ENCODE measurements at places on chromosomes 3 and 15.

DNA sequence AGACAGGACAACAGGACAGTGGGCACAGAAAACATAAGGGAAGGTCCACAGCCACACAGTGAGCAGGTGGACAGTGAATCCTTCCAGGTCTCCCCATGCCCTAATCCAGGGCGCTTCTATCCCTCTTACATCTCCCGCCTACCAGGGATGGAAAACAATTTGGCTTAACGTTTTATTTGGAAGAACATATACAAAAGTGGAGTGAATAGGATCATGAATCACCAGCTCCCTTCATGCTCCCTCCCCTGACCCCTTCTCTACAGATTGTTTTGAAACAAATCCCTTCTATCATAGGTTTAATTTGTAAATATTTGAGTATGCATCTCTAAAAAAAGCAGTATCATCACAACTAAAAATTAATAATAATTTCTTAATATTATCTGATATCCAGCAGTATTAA, 52.5 kb downstream of the CLDN11 start:
- DNase-seq = no peak

DNA sequence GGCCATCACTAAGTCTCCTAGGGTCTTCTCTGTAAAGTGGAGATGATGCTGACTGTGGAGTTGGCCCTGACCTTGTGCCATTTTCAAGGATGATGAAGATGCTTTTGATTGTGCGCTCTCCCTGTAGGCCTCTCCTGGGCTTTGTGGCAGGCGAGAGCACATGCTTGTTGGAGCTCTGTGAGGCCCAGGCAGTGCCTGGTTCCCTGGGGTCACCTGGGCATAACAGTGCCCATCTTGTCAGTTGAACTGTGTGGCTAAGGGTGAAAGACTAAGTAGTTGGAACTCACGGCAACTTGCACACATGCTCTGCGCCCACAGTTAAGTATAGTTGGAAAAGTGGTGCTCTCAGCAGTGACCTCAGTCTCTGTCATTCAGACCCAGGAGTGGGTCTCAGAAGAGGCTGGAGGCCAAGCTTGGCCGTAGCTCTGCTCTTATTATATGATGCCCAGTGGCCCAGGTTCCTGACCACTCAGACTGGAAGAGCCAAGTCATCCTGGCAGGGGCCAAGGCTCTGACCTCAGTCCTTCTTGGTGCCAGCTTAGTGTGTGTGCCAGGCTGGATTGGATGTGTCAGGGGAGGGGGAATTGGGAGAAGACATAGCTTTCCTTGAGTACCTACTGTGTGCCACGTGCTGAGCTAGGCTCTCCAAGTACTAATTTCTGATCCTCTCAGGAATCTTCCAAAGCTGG, 154.6 kb downstream of the EEFSEC start:
- DNase-seq = no peak

GRCh38 chr3:125187599-125187910, 25.0 kb downstream of the SLC12A8 start:
- no peak for DNase-seq

DNA sequence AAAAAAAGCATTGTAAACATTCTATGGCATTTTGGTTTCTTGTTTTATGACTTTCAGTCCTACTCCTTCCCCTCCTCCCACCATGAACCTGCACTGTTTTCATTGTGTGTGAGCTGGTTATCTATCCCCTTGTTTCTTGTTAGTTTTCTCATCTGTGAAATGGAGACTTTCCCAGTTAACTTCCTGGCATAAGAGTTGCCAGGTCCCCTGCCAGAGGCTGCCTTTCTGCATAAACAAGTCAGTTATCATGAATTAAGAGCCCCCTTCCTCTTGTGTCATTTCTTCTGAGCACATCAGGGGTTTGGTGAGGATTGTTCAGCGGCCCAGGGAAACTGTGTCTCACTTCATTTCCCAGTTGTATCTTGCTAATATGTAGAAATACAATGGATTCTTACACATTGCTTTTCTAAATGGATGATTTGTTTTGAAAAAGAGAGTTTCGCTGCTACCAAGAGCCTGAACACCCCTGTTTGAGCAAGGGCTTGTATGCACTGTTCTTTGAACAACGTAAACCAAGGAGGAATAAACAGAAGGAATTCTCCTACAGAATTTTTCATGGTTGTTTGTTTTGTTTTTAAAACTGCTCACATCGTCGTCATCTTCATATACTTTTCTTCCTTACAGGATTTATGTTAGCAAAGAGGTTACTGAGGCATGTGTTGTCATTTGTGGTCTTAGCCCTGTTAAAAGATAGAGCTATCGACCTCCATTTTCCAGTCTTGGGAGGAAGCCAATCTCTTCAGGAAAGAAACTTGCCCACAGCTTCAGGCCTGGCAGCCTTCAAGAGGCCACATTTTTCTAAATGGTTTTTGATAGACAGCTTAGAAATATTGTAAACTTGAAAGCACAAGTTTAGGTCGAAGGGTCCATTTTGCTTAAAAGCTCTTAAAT, 144.6 kb upstream of the IL12A start:
- DNase-seq = no peak

DNA sequence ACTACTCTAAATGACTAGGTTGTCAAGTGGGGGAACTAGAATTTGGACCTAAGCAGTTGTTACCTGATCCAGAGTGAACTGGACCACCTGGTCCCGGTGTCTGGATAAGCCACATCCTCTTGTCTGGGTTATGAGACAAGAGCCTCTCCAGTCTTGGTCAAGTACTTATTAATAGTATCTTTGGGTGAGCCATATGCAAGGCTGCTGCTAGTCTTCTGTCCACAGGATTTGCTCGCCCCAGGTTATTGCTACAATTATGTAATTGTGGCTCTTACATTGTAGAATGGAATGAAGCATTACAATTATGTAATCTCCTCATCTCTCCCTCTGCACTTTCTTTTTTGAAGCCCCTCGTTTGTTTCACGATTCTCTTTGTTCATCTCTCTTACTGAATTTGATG, 24.0 kb upstream of the AGBL1 start:
- no peak for DNase-seq

GRCh38 chr15:98713585-98714001, 65.3 kb downstream of the IGF1R start:
- no peak for DNase-seq

DNA sequence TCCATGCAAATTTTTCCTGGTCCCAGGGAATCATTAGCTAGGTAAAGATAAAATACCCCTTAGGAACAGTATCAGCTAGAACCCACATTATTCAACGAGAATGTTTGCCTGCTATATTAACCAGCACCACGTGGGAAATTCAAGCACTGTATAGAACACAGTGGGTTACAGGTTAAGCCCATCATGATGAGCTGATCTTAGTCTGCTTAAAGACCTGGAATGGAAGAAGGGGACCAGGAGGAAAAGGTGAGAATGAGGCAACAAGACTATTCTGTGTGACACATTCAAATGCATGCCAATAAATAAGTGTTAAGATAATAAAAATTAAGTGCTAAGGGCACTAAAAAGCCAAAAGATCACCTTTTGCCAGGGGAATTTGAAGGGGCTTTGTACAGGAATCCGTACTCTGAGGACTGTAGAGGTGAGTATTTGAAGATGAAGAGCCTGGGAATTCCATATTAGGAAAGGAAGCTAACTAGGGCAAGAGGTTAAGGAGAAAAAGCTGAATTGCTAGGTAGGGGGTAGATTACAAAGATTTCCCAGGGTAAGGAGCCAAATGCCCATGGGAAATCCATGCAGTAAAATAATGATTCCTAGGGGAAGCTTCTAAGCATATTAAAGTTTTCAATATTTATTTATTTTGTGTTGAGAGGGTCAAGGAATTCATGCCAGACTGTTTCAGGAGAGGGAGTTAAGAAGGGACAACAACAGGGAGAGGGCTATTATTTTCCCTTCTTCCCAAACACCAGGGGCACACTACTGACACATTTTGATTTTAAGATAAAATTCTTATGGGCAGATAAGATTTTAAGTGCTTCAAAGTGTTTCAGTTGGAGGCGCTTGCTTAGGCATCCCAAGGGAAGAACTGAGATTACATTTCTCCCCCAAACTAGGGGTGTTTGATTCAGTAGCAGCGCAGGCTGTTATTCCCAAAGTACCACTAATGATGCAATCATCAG, 2.3 kb upstream of the MED12L start:
- no peak for DNase-seq

DNA sequence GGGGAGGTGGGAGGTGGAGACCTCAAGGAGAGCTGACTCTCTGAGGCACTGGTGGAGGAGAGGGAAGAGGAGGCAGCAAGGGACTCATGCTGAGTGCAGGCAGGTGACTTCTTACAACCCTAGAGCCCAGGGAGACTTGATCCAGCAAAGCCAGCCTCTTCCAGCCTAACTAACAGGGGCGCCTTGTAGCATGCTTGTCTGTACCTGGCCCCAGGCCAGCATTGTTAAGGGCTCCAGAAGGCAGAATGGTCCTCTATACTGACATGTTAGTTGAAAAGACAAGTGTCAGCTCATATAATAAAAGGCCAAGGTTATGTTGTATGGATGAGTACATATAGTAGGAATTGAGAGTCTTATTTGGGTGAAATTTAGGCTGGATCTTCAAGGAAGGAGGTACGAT, 65.4 kb downstream of the CHDH start:
- DNase-seq = no peak

- no peak for DNase-seq
Measured at GRCh38 chr15:65559941-65560340, 29.7 kb downstream of the HACD3 start.

GRCh38 chr3:127551178-127551577, 39.4 kb downstream of the TPRA1 start:
- DNase-seq = no peak

GRCh38 chr15:34252545-34252944, 27.7 kb downstream of the EMC4 start:
- no peak for DNase-seq

DNA sequence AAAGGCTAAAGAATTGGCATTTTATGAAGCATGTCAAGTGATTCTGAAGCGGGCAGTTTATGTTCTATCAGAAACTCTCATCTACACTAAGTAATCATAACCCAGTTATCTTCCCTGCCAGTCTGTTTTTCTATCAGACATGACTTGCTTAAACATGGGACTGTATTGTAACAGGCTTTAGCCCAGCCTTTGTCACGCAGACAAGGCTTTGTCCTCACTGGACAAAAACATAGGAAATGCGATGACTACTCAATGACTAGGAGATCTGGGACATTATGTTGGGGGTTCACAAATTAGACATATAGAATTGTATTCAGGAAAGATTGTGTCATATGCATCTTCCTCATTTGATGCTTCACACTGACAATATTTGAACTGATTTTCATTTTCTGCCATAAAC, 115.5 kb downstream of the GADL1 start:
- DNase-seq = no peak

DNA sequence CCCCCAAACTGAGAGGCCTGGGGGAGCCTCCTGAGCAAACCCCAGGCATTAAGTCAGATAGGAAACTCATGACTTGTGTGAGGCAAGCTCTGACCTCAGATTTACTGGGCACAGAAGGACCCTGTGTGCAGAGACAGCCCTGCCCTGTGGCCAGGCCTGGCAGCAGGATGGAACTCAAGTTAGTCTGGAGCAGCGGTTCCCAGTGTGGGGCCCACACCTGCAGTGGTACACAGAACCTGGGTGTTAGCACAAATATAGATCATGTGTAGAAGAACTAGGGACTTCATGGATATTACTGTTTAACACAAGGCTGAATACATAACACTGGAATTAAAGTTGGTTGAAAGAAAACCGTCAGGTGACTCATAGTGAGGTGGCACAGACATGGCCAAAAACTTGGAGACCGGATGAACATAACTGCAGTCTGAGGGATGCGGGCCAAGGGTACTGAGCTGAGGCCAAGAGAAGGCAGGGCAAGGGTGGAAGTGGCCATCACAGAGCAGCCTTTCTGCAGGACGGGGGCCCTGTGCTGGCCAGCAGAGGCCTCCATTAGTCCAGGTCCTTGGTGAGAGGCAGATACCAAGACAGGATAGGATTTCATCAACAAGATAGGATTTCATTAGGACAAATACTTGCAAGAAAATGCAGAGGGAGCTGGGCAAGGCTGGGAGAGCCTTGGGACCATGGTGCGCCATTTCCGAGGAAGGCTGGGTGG, 40.9 kb downstream of the IRAK2 start:
- no peak for DNase-seq

GRCh38 chr15:39125904-39126303, 455.0 kb upstream of the THBS1 start:
- no peak for DNase-seq

- no peak for DNase-seq
Measured at GRCh38 chr3:72569754-72570440, 278.3 kb downstream of the SHQ1 start.

- no peak for DNase-seq
Measured at GRCh38 chr3:103919327-103919726, 1447.4 kb upstream of the ALCAM start.

DNA sequence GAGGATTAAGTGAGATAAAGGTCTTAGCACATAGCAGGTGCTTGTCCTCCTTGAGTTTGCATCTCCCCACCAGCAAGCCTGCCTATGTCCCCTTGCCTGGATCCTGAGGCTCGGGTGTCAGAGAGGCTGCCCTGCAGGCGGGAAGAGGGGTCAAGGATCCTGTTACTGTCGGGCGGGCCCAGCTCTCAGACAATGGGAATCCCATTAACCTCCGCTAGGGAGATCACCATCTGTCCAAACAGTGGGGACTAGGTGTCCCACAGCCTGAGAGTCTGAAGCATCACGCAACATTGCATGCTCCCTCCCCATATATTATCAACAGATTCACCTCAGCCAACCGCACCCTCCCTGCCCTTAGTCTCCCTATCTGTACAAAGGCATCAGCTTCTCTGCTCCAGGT, 151.4 kb downstream of the FBLN2 start:
- no peak for DNase-seq

GRCh38 chr15:64282701-64283100, 73.3 kb downstream of the CSNK1G1 start:
- no peak for DNase-seq

DNA sequence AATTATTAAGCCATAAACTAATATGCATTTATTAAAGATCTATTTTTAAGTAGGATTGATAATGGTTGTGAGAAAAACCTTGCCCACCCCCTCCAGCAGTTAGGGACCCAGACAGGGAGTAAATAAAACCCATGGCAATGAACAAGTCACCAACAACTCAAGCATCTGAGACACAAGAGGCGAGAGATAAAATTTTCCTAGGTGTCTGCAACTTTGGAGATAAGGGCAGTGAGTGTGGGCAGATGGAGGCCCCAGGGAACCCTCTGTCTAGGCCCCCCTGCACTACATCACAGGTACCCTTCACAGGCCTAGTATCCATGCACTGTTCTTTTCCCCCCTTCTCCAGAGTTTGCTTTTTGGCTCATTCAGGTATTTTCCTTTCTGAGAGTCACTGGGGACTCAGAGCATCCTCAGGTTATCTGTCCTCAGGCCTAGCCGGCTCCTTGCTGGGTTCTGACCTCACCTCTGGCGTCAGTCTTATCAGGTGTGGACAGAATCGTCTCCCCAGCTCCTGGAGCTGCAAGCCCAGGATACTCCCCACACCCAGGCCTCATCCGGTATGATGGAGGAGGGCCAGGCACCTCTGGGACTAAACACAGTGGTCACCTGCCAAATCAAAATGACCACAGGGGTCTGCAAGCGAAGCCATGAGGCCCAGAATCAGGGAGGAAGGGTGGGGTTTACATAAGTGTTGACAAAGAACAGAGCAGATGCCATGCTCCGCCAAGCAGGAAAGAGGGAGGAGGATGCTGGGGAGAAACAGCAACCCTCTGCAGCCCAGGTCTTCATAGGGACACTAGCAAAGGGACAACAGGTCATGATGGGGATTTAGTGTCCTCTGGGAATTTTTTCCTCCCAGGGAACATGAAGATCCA, 50.4 kb downstream of the CCNL1 start:
- DNase-seq = no peak

All from CD4-positive, alpha-beta memory T cell (primary cell).